ENCODE measurements at places on chromosomes 11 and 22.

DNA sequence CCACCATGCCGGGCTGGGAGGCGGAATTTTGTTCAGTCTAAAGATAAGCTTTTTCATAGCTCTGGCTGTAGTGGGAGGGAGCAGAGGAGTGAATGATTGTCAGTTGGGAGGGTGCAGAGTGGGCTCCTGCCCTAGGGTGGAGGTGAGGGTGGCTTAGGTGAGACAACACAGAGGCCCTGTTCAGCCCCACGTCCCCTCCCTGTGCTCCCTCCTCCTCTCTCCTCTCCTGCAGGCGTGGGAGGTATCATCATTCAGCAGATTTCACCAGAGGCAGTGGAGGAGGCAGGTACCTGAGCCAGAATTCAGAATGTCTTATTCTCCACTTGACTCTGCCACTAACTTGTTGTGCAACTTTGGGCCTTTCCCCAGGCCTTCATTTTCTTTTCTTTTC lies 1.7 kb upstream of the THRSP start:
- DNase-seq, result no peak

DNA sequence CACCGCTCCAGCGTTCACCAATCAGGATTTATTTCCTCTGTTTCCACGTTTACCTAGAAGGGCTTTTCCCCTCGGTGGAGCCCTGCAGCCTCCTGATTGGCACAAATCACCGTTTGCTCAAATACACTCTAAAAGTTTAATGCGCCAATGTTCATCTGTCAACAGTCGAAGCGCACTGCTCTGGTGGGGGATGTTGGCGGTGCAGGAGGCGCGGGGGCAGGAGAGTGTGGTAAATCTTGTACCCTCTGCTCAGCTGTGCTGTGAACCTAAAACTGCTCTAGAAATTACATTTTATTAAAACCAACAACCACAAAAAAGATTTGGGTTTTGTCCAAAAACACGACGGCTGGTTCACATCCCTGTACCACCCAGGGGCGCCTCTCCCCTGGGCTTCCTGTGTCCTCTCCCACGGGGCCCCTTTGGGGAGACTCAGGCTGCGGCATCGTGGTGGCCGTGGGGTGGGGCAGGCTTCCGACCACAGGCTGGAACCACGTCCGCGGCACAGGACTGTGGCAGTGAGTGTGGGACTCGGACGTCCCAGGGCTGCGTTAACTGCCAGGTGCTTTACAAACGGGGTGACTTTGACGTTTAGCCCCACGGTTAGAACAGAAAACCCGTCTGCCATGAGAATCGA lies 13.5 kb downstream of the TTLL8 start:
- DNase-seq, result no peak

DNA sequence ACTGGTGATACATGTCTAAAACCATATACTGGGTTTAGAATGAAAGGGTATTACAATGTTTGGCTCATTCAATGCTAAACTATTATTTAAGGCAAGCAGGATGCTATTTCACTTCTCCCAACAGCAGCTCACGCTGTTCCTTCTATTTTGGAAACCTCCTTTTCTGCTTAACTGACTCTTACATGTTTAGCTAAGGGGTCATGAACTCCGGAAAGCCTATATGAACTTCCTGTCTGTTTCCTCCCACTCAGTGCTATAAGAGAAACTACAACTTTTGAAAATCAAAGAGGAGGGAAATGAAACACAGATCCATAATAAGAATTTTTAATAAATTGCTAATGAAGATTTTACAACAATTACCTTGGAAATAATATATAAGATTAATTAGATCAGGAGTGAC lies 30.9 kb downstream of the SLC36A4 start:
- DNase-seq, result no peak

DNA sequence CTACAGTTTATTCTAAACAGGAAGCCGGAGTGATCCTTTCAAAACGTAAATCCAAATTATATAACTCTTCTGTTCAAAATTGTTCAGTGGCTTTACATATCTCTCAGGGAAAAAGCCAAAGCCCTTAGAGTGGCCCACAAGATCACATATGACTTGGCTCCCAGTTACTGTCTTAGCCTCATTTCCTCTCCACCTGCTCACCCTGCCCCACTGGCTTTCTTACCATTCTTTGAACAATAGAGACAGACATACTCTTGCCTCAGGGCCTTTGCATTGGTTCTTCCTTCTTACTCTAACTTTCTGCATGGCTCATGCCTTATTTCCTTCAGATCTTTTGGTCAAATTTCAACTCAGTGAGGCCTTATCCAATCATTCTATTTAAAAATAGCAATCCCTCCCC lies 52.1 kb downstream of the STIM1 start:
- DNase-seq, result no peak

- DNase-seq, result no peak
Measured at GRCh38 chr11:73551677-73552076, 46.2 kb downstream of the FAM168A start.

- no peak for DNase-seq
Measured at GRCh38 chr11:12274558-12275197, 102.7 kb upstream of the PARVA start.

All from stimulated activated CD4-positive, alpha-beta T cell treated with anti-CD3 and anti-CD28 coated beads, TNF-alpha, amount 100 ng/mL, for 24 hours (primary cell).